ENCODE measurements at places on chromosomes 4 and X. TPM values are rescaled to one million over a fixed set of nuclear protein-coding genes. Genes with fewer than 3 reads are reported as not detected.

GRCh38 chr4:153034681-153035080 lies 98.6 kb downstream of the FHDC1 start:
- no peak for DNase-seq

DNA sequence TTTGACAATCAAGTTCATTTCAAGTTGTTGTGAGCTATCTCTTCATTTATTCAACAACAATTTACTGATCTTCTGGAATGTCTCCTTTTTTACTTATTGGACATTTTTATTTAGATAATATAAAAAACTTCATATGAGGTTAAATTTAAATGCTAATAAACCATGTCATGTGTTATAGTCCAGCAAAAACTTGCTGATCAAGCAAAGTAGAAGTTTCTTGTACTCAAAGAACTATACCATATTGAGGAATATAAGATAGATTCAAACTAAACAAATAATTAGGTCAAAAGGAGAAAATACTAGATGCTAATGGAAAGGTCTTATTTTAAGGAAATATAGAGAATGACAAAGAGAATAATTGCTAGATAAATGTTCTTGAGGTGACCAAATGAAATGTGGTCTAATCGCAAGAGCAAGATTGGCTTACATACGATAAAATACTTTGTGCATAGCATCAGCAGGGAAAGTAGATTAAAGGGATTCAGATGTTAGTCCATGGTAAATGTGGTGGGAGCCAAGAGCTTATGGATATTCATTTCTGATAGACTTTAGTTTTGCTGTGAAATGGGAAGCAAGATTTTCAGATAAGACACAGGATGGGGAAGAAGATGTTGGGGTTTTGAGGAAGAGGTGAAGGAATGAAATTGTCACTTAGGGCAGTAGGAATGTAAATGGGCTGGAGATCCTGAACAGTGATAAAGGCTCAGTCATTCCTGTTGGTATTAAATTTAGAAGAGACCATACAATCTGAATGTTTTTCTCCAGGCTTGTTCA lies 229.5 kb downstream of the MAPK10 start:
- no peak for DNase-seq

GRCh38 chr4:28373601-28374000 lies 1513.0 kb downstream of the STIM2 start:
- DNase-seq, result no peak

Gene RS1
- total RNA-seq, result not detected

Gene SLC16A2
- 6.6 TPM for total RNA-seq

DNA sequence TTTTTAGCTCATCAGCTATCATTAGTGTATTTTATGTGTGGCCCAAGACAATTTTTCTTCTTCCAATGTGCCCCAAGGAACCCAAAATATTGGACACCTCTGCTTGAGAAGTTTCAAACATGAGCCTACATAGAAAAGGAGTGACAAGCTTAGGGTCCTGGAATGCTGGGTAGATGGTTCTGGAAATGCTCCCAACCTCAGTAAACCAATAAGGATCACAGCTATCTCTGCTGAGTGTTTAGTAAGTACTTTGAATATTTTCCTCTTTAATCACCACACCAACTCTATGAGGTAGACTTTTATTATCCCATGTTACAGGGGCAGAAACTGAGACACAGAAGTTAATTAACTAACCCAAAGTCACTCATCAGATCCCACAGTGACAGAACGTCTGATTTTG lies 164.9 kb upstream of the KLF3 start:
- no peak for DNase-seq

DNA sequence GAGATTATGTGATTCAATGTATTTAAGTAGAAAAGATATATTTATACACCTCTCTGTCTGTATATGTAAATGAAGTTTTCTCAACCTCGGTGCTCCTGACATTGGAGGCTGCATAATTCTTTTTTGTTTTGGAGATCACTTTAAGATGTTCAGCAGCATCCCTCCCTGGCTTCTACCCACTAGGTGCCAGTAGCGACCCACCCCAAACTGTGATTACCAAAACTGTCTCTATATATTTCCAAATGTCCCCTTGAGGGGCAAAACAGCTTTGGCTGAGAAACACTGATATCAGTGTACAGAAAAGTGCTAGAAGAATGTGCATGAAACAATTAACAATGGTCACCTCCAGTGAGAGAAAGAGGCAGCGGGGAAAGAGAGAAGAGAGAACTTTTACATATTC lies 51.2 kb downstream of the DCX start:
- no peak for DNase-seq

GRCh38 chr4:106140601-106141000 lies 175.4 kb downstream of the TBCK start:
- DNase-seq, result no peak

Gene FGFBP1
- not detected for total RNA-seq

Gene FREM3
- not detected for total RNA-seq

DNA sequence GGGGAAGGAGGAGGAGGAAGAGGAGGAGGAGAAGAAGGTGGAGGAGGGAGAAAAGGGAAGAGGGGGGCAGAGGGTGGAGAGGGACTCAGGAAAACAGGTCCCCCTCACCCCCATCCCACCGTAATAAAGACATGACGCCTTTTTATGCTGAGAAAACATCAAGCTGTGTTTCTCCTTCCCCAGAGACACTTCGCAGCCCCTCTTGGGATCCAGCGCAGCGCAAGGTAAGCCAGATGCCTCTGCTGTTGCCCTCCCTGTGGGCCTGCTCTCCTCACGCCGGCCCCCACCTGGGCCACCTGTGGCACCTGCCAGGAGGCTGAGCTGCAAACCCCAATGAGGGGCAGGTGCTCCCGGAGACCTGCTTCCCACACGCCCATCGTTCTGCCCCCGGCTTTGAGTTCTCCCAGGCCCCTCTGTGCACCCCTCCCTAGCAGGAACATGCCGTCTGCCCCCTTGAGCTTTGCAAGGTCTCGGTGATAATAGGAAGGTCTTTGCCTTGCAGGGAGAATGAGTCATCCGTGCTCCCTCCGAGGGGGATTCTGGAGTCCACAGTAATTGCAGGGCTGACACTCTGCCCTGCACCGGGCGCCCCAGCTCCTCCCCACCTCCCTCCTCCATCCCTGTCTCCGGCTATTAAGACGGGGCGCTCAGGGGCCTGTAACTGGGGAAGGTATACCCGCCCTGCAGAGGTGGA lies 45.3 kb upstream of the SHOX start:
- no peak for DNase-seq

- DNase-seq, result peak; percentile 68
Observed at GRCh38 chr4:157012781-157013180, 41.2 kb upstream of the PDGFC start.

GRCh38 chrX:53262918-53263394 lies 18.4 kb downstream of the IQSEC2 start:
- DNase-seq, result peak; percentile 86

- DNase-seq, result no peak
Observed at GRCh38 chrX:40531056-40531826, 49.5 kb upstream of the ATP6AP2 start.

DNA sequence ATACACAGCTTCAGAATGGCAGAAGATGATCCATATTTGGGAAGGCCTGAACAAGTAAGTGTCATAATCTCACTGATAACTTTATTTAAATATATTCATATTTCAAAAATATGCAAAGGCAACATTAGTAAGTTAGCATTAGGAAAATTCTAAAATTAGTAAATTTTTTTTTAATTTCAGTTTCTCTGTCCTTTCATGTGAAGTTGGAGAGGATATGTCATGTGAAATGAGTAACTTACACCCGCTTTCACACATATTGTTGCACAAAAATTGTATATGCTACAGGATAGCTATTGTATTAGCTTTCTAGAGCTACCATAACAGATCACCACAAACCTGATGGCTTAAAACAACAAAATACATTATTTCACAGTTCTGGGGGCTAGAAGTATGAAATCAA lies 24.3 kb downstream of the NFKB1 start:
- DNase-seq, result no peak

GRCh38 chr4:86050496-86050895 lies 309.4 kb downstream of the MAPK10 start:
- DNase-seq, result no peak

DNA sequence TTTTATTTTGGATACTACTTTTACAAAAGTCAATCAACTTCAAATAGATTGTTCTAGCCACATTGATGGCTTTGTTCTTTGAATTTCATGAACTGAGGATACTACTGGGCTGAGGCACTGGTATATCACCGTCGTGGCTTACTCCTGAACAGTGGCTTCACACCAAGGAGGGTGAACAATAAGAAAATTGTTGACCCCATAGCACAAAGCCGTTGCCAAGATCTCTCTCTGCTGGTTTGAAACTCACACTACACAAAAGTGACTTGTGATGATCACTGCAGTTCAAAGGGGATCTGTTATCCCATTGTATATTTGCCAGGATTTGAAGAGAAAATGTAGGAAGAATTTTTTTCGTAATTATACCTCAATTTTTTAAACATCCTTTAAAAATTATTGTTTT lies 119.6 kb downstream of the PDLIM5 start:
- no peak for DNase-seq

GRCh38 chrX:41711021-41711667 lies 12.8 kb upstream of the GPR82 start:
- DNase-seq, result no peak

DNA sequence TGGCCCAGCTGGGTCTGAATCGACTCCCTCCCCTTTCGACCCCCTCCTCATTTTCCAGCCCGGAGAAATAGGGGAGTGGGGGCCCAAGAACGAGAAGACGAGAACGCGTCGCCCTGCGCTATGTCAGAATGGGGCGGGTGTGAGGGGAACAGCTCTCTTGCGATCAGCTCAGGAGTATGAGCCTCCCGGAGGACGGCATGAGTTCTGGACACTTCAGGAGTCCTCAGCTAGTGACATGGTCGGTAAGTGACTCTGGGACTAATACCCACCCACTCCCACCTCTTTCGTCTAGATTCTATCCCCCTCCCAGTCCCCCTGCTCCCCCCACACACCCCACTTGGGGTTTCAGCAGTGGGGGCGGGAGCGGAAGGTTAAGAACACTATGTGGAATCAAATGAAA lies 944 bp downstream of the KLF8 start:
- DNase-seq, result no peak

DNA sequence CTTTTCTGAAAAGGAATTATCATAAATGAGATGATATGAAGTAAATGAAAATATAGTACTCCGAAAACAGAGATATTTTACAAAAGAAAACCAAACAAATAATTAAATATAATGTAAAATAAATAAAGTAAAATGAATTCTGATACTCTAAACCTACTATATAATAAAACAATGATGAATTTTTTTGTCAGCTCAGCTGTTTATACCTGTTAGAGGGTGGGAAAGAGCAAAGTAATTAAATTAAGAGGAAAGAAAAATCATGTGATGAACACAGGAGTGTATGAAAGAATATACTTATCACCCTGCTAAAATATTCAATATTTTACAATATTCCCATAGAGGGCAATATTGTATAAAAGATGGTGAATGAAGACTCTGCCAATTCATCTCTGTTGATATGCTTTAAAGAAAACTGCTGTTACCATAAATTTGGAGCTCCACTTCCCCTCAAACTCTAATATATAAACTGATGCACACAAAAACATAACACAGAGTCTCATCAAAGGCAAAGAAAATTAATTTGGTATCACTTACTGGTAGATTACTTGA lies 6.5 kb upstream of the NDST4 start:
- DNase-seq, result no peak

Gene IL1RAPL1
- total RNA-seq, result 15.5 TPM

GRCh38 chr4:35818520-35818919 lies 425.8 kb downstream of the ARAP2 start:
- DNase-seq, result peak; percentile 36

GRCh38 chrX:41708486-41708885 lies 15.5 kb upstream of the GPR82 start:
- DNase-seq, result no peak

Gene TKTL1
- total RNA-seq, result not detected

Gene PABPC1L2B
- total RNA-seq, result not detected

- DNase-seq, result no peak
Observed at GRCh38 chr4:15811703-15812337, 33.7 kb downstream of the CD38 start.

Gene BEX2
- total RNA-seq, result 2.6 TPM

DNA sequence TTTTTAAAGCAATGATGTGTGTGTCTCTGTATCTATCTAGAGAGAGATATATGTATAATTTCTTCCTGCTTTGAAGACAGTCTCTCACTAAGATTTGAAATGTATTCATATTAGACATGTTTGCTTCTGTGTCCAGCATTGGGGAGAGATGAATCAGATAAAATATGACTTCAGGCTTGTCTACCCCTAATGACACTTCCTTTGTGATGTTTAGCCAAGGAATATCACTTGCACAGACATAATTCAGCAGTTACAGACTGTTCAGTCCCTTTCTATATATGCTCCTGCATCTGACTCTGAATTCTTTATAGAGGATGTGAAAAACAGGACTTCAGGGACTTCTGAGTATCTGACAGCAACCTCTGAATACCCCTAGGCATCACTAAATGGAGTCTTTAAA lies 158.4 kb downstream of the DCLK2 start:
- DNase-seq, result peak; percentile 81

DNA sequence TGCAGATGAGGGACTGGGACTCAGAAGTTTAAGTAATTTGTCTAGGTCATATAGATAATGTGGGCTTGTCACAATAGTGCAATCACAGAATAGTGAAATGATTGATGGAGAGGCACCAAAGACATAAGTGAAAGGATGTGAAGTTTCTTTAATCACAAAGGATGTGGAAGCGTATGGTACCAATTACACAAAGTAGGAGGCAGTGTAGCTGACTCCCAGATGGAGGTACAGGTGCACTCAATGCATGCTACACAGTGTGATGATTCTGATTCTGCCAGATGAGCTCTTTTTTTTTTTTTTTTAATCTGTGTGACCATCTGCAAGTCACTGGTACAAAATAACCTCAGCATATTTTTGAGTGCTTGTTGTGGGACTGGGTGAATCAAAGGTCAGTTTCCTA lies 411.3 kb downstream of the SPRY1 start:
- no peak for DNase-seq

Gene QRFPR
- not detected for total RNA-seq

Gene CT45A1
- total RNA-seq, result not detected

- DNase-seq, result no peak
Observed at GRCh38 chr4:8220661-8221450, 21.8 kb downstream of the SH3TC1 start.

GRCh38 chr4:120673696-120674095 lies 248.8 kb downstream of the PRDM5 start:
- DNase-seq, result no peak

DNA sequence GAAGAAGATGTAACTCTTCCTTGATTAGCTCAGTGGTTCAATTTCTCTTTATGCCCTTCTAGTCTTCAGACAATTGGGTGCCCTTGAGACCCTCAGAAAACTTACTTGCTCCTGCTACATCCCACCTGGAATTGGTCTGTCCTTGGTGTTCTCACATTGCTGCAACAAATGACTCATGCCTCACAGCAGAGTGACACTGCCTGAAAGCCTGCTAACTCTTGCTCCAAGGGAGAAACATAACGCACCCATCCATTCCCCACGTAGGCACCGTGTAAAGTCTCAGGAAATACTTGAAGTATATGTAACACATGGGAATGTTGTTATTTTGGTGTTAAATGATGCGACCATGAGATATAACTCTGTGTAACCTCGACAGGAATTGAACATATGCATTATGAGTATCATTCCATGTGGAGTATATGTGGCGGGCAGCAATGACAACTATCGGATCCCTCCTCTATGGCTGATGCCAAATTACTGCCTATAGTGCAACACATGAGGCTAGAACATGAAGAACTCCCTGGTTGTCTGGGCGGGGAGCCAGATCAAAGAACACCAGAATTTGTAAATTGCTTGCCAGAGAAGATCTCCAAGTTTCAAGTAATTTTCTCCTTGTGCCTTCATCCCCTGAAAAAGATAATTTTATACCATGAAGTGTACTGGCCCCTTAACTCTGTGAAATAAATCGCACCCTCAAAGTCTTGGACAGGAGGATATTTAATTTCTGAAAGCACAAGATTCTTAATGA lies 231.3 kb upstream of the STK26 start:
- DNase-seq, result no peak

GRCh38 chrX:40152173-40152711 lies 54.5 kb upstream of the BCOR start:
- DNase-seq, result no peak
